Activated T-helper 2 cell treated with anti-CD3 and anti-CD28 coated beads, Interferon-gamma antibody, Interleukin-2, Interleukin-4, amounts not matched to agents 10 μg/mL and 5 μg/mL and 100 μg/mL, durations not matched to agents 14 hours and 24 hours and 36 hours (primary cell): ENCODE measurements at places on chromosomes 5 and 9.

- DNase-seq = no peak
These were observed 146.4 kb upstream of the ERCC6L2 start for GRCh38 chr9:95729046-95729445.

DNA sequence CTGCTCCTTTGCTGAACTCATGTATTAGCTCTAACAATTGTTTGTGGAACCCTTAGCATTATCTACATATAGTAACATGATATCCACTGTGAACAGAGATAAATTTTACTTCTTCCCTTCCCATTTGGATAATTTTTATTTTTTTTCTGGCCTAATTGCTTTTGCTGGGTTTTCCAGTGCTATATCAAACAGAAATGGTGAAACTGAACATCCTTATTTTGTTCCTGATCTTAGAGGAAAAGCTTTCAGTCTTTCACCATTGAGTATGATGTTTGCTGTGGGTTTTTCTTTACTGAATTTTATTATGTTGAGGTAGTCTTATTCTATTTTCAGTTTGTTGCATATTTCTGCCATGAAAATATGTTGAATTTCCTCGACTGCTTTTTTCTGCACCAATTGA is 44.8 kb upstream of the STARD4 start:
- no peak for DNase-seq

GRCh38 chr5:141477044-141477575 is 1.3 kb downstream of the PCDHGC3 start:
- no peak for DNase-seq

- no peak for DNase-seq
These were observed 93.5 kb downstream of the PPP2R2B start for GRCh38 chr5:146785065-146785464.

- no peak for DNase-seq
These were observed 1.0 kb upstream of the DAB2IP start for GRCh38 chr9:121650217-121651007.

GRCh38 chr9:92717201-92718085 is 47.2 kb downstream of the BICD2 start:
- DNase-seq = peak; percentile 7

- no peak for DNase-seq
These were observed 6.8 kb downstream of the ZNF608 start for GRCh38 chr5:124739634-124740025.

DNA sequence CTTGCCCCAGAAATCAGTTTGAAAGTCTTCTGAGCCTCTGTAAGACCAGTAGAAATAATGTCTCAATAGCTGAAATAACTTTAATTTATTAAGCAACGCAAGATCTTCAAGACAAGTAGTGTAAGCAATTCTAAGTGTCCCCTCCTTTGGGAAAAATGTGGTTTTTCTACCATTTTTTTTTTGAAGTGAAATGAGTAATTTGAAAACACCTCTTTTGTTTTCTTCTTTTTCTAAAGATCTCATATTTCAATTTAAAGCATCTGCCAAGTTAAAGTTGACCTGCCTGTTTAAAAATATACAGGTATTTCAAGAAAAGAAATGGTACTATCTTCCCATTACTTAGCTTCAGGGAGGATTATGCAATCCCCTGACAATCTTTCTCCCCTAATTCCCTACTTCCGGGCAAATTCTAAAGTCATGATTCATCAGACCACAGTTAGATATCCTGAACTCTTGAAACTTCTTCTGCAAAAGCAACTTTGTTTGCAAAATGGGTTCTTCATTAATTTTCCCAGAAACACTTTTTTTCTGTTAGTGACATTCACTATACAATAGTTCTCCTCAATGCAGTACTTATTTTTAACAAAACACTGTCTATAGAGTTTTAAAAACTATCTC is 7.8 kb upstream of the ANXA1 start:
- no peak for DNase-seq

DNA sequence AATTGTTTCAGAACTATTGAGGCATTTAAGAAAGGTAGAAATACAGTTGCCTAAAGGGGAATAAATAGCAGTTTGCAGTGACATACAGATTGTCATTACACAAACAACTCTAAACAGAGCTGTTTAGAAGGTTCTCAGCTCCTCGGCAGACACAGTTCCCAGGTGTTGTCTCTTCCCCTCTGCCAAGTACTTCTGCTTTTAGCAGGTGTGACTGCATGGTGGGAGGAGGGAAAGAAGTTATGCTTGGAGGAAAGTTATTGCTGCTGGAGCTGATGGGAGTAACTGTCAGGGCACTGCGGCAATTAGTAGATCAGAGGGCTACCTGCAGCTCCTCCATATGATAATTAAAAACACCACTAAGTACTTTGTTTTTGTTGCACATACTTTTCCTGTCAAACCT is 14.5 kb downstream of the EDIL3 start:
- DNase-seq = no peak

DNA sequence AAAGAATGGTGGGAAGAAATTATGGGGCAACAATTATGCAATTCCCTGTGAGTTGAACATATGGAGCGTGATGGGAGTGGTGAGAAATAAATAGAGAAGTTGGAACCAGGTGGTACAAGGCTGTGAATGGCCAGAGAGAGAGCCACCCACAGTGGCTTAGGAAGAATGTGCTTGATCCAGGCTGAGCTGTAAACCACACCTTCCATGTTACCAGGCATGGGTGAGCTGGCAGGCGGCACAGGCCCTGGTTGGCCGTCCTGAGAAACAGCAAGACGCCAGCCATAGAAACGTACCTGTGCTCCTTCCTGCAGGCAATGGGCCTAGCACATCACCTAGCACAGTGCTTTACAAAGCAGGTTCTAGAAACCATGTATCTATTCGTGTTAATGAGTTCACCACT is 74.3 kb downstream of the EPB41L4B start:
- no peak for DNase-seq

DNA sequence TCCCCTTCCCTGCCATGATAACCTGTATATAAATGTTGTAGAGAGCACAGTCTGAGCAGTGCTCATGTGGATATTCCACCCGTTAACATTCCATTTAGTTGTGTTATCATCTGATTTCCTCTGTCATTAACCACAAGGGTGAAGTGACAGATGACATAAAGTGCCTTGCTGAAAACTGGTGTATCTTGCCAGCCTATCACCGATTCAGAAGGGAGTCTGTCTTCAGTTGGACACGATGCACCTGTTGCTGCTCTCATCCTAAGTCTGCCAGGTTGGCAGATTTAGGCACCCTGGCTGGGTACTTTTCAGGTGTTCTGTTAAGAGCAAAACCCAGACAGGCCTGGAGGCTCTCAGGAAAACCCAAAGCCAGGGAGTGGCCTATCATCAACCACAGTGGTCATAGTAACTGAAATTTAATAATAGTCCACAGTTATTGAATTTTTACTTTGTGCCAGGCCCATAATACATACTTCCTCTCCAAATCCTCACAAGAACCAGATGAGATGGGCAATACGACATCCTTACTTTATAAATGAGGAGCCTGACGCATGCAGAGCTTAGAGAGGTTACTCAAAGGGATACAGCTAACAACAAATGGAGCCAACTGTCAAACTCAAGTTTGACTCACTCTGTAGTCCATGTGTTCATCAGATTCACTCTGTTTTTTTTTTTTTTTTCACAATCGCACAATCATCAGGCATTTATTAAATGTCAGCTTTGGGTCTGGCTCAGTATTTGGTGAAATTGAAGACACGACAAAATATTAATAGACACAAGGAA is 100.7 kb upstream of the SPRY4 start:
- DNase-seq = no peak

GRCh38 chr9:36789886-36790285 is 217.2 kb downstream of the MELK start:
- no peak for DNase-seq

GRCh38 chr5:35990941-35991611 is at the start of gene UGT3A1:
TSS of gene UGT3A1 (minus strand) at chr5:35991390. CDS start at chr5:35991240, 150 bp downstream.
- no peak for DNase-seq

- no peak for DNase-seq
These were observed 313.8 kb downstream of the ASTN2 start for GRCh38 chr9:117101008-117101407.

DNA sequence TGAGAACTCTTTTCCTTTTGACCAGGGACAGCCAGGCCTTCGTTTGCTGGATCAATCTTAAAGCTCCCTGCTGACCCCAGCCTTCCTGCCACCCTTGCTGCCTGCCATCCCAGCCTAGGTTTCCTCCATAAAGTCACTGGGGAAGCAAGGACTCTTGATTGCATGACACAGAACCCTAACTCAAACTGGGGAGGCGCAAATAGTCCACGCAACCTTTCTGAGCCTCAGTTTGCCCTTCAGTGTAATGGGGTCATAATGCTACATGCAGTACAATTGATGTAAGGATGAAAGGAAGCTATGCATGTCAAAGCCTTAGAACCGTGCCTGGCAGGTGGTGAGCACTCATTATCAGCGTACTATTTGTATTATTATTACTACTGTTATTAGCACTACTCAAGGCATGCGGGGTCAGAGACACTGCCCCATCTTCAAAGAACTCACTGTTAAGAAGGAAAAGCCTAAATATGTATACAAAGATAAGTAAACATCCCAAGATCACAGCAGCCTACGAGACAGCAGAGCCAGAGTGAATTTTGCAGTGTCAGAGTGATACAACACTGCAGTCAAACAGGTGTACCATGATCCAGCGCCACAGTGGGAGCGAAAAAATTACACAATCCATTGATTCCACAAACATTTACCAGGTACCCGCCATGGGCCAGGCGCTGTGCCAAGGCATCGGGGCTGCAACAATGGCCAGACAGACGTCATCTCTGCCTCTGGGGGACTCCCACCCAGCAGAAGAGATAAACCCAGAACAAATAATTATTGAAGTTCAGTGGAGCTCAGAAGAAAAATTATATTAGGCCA is 16.9 kb upstream of the CPLX2 start:
- DNase-seq = no peak

- DNase-seq = no peak
These were observed 18.6 kb upstream of the CFAP95 start for GRCh38 chr9:69801989-69802388.

- no peak for DNase-seq
These were observed 9.2 kb upstream of the CXCL14 start for GRCh38 chr5:135587721-135588663.

DNA sequence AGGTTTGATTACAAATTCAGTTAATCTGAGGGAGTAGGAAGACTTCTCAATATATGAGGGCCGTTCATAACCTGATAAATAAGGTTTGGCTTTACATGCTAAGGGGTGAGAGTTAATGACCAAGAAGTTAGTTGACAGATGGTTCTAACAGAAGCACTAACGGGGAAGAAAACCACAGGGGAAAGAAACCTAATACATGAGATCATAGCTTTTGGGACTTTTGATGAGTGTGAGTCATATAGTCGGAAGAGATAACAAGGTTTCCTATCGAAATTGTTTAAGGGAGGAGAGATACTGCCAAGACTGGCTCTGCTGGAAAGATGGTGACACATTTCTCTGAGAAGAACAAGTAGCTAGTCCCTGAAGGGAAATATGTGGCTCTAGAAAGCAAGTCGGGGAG is 140.1 kb downstream of the COX7C start:
- no peak for DNase-seq

- no peak for DNase-seq
These were observed 137.1 kb upstream of the ZNF366 start for GRCh38 chr5:72644296-72644695.

GRCh38 chr9:106862821-106863720 is at the start of gene ZNF462:
TSS of gene ZNF462 (plus strand) at chr9:106863166. CDS start at chr9:106923384, 60,218 bp downstream.
- DNase-seq = no peak

- DNase-seq = no peak
These were observed 179.3 kb downstream of the ALDH1A1 start for GRCh38 chr9:72773570-72773969.

DNA sequence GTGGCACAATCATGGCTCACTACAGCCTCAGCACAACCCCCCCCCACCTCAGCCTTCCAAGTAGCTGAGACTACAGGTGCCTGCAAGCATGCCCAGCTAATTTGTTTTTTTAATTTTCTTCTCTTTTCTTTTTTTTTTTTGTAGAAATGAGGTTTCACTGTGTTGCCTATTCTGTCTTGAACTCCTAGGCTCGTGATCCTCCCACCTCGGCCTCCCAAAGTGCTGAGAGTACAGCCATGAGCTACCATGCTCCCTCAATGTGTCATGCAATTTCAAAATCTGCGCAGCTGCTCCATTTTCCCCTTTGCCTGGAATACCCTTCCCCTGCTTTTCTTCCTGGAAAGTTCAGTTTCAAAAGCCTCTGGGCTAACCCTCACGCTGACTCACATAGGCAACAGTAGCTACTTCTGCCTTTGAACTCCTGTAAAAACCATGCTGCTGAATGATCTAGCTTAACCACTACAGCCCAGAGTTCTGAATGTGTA is 71.0 kb upstream of the IL7R start:
- no peak for DNase-seq

- no peak for DNase-seq
These were observed 47.7 kb downstream of the UGCG start for GRCh38 chr9:111944241-111944866.

- DNase-seq = no peak
These were observed 10.2 kb downstream of the NFX1 start for GRCh38 chr9:33300546-33300945.

- no peak for DNase-seq
These were observed 113.0 kb upstream of the KIF2A start for GRCh38 chr5:62192958-62193357.

GRCh38 chr9:8206720-8207119 is 407.1 kb upstream of the DMAC1 start:
- DNase-seq = no peak

- no peak for DNase-seq
These were observed 56.1 kb upstream of the NTRK2 start for GRCh38 chr9:84613431-84613830.

DNA sequence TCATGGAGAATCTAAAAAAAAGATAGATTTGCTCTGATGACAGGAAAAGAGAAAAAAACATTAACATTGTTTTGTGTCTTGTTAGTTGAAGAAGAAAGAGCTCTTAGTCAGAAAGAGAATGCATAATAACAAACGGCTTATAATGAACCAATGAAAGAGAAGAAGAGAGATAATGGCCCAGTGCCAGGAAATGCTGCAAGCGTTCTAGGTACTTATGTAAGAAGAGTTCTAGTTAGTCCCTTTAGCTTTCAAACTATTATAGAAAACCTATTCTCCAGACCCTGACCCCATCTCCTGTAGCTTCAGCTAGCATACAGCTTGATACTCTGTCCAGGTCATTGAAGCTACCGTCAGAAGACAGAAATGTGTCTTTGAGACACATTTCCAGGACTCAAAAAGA is 70.2 kb downstream of the FBXL17 start:
- DNase-seq = no peak

DNA sequence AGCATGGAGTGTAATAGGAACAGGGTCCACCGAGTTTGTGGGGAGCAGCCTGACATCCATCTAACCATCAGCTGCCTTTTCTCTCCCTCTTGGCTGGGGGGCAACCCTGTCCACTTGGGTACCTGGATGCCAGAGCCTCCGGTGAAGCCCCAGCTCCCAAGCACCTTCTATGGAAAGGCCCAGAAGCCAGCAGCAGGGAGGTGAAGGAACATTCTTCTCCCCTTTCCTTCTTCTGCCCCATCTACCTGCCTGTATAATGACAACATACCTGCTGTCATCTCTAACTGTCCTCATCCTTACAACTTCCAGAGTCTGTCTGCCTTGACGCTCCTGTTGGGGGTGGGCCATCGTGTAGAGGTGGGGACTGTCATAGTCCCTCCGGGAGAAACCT is 33.1 kb downstream of the THBS4 start:
- DNase-seq = no peak
